ENCODE measurements at places on chromosomes 12 and 14.

- DNase-seq: no peak
Observed at GRCh38 chr14:103139132-103140025, 16.1 kb downstream of the TNFAIP2 start.

DNA sequence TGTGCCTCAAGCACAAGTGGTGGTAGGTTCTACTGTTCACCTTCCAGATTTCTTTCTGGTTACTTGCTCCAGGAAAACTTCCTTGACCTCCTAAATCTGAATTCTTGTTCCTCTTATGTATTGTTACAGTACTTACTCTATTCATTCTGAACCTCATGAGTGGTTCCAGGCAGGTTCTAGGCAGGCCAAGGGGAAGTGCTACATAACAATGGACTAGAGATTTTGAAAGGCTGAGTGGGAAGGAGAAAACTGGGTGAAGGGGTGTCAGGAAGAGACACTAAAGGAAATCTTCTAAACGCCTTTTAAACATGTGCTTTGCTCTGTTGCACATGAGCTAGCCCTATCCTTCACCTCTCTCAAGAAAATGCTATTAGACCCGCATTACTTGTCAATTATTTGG lies 1.6 kb downstream of the YARS2 start:
- no peak for DNase-seq

GRCh38 chr14:101032433-101032832 lies 128.9 kb upstream of the RTL1 start:
- DNase-seq: no peak

DNA sequence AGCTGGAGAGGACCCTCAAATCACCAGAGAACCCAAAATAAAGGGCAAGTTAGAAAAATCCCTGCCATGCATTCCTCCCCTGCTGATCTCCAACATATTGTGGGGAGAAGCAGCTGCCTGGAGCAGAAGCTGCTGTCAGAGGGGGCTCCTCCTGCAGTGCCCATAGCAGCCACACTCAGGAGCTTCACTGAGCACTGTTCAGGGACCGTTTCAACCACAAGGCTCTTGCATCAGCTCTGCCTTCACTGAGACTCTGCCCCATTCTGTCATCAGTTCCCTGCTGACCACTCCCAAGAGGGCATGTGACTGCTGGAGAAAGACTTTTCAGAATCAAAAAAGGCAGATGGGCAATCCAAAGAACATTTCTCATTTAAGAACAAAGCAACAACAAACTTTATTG lies 392.7 kb downstream of the GALC start:
- no peak for DNase-seq

DNA sequence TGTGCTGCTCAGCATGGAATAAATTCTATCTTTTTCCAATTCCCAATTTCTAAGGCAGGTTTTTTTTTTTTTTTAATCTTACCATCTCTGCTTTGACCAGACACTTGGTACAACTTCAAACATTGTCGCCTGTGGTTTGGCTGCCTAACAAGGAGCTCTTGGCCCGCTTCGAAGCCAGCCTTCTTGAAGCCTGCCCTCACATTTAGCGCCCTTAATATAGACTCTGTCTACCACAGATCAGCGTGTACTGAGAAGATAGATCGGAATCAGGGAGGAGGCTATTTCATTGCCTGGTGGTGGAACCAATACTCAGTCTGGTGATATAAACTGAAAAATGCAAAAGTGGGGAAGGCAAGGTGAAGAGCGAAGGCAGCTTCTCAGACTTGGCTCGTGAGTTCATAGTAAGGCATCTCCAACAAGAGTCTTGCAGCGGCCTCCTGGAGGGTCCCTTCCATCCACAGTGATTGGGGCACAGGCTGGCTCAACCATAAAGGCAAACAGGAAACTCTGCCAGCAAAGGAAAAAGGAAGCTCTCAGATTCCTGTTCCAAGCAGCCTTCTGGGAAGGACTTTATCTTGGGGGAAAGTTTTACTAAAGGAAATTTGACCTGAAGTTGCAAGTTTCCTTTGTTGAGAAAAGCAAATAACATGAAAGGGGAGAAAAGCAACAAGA lies 103.2 kb upstream of the BCL2L14 start:
- no peak for DNase-seq

DNA sequence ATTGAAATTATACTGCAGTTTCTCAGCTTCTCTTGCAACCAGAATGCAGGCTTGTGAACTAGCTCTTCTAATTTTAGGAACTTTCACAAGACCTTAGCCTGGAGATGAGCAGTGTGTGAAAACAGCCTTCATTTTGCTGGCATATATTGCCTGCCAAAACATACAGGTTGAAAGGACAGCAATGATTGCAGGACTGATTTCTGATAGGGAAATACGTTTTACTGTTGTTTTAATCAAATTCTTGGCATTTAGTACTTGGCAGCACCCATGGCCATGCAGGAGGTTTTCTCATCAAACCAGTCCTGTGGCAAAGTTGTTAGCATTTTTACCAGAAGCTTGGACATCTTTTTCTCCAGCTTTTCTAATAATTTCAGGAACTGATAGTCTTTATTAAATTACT lies 91.9 kb upstream of the MUCL1 start:
- DNase-seq: no peak

GRCh38 chr14:103185051-103186029 lies 62.1 kb downstream of the TNFAIP2 start:
- no peak for DNase-seq

DNA sequence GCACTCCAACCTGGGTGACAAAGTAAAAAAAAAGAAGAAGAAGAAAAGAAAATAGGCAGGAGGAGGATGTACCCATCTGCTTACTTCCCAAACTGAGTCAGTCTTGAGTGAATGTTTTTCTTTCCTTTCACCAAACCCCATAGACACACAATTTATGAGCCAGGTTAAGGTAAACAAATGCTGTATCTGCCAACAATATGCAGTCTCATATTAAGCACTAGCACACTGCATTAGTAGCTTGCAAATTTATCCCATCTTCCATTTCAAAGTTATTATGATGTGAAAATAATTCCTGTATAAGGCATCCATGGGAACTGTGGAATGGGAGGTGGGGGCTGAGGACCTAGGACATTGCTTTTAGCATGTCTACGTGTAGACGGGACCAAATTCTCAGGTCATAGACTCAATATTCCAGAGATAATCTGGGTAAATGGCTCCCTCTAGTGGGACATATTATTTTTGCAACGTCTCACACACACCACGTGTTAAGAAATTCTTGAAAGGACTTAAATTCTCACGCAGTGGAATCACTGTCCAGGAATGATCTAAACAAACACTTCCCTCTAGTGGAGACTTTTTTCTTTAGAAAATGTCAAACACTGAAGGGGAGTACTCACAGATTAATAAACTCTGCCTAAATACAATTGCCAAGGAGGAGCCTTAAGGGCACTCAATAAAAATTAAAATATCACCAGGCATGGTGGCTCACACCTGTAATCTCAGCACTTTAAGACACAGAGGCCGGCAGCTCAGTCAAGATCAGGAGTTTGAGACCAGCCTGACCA lies 17.1 kb upstream of the OR10P1 start:
- DNase-seq: peak; percentile 34

Measured in T1000 (cell line).